ENCODE measurements at places on chromosomes 11 and 22.

GRCh38 chr11:33234397-33235190 lies 22.6 kb upstream of the HIPK3 start:
- DNase-seq, result no peak

GRCh38 chr11:65609229-65609628 lies 4.8 kb downstream of the MAP3K11 start:
- DNase-seq, result no peak

DNA sequence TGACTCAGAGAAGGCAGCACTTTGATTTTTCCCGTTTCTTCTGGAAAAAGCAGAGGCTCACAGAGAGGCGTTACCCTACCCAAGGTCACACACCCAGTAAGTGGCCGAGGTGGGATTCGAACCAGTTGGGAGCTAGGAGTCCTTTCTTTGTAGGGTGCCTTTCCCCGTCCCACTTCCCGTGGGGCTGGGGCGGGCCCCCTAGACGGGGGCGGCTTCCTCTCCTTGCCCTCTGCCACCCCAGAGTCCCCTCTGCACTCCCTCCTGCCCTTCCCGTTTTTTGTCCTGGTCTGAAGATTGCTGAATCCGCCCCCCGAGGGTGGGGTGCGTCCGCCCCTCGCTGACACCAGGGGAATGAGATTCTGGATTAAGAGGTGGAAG lies 747 bp downstream of the TPCN2 start:
- no peak for DNase-seq

- DNase-seq, result no peak
Measured at GRCh38 chr11:47997063-47998053, 17.0 kb downstream of the PTPRJ start.

- DNase-seq, result no peak
Measured at GRCh38 chr22:29727131-29727523, 7.3 kb downstream of the CABP7 start.

DNA sequence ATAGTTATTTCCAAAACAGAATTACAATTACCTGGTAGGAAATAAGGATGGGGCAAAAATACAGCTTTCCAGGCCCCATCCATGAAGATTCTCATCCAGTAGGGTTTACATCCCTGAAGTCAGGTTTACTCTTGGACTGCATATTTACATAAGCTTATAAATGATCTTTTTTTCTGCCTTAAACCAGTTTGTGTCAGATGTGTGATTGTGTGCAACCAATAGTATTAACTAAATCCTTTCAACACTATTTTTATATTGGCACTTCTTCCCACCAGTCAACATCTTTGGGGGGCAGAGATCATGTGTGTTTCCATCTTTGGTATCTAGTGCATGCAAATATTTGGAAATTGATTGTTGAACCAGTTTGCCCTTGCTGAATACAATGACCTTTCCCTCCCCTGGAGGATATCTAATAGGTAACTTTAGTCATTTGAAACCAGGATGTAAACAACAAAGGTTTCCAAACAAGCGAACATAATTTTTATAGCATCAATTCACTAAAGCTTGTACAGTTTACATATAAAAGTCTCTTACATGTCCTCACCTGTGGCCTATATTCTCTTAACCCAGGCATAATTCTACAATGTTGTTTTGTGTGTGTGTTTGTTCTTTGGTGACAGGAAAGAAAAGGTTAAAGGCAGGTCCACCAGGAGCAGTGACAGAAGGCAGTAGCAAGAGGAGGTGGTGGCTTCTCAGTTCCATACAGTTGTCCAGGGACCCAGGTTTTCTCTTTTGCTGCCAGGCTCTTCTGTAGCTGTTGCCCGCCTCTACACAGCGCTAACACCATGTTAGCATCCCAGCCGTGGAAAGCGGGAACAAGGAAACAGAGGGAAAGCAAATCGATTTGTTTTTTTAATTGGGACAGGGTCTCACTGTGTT lies 1.7 kb upstream of the ME3 start:
- no peak for DNase-seq

GRCh38 chr11:34226210-34226609 lies 120.8 kb downstream of the NAT10 start:
- DNase-seq, result no peak

GRCh38 chr11:20131788-20132666 lies 28.2 kb downstream of the DBX1 start:
- peak; percentile 24 for DNase-seq

DNA sequence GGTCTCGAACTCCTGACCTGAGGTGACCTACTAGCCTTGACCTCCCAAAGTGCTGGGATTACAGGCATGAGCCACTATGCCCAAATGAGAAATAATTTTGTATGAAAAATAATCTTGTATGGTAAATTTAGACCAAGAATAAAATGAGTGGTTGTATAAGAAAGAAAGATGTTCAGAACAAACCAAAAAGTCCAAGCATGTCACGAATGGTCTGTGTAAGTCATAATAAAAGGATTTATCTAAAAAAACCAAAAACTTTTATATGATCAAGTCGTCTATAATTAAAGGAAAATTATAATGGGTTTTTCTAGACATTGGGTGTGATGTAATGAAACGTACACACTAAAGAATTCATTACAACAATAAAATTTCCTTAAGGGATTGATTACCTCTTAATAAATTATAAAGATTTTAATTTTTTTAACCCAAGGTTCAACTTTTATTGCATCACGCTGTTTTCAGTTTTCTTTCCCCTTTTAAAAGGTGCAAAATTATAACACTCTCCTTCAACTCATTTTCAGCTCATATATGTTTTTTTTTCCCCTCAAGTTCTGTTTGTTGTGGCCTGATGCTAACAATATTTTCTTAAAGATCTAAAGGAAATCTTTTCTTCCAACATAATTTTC lies 8.9 kb upstream of the AQP11 start:
- no peak for DNase-seq

DNA sequence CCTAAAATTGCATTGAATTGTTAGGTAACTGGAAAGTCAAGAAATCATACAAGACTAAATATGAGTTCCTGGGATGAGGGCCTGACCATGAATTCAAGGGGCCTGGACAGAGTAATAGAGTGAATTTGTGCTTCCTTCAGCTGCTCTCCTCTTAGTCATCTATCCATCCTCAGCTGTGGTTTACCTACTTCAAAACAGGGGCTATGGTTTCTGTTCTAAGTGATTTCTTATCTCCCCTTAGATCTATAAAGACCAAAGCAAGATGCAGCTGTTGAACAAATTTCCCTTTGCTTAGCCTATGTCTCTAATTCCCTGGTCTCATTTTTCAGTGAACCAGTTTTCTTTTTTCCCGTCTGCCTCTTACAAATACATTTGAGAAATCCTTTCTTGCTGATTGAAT lies 428.5 kb downstream of the FAM181B start:
- no peak for DNase-seq

Data from T-cell (primary cell).